Brain pericyte (primary cell): ENCODE measurements at places on chromosomes 13 and 19.

GRCh38 chr13:43240278-43240677 lies 216.9 kb downstream of the DNAJC15 start:
- no peak for DNase-seq

DNA sequence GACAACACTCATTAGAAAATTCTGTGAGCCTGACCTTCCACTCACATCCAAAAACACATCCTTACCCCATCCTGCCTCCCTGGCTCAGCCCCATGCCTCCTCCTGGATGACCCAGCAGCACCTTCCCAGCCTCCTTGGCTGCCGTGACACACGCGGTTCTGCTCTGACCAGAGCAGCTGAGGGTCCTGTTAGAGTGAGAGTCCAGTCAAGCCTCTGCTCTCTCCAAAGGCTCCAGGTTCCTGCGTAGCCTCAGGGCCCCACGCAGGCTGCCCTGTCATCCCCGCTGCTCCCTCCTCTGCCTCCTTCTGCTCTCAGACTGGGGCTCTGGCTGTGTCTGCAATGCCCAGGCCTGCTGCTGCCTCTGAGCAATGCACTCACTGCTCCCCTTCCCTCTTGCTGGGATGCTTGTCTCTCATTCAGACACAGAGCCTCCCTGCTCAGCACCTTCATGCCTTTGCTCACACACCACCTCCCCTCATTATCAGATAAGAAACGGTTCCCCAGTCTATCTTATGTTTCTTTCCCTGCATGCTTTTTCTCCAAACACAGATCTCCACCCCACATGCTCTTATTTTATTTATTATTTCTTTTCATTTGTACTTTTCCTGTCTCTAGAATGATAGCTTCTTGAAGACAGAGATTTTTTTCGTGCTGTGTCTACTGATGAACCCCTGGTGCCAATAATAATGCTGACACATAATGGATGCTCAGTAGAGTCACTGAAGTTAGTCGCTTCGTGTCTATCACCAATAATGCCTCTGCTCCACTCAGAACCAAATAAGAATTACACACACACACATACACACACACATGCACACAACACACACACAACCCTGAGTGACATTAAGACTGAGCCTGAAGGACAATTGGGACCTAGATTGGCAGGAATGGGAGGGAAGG lies 10.2 kb upstream of the SIGLEC6 start:
- no peak for DNase-seq

GRCh38 chr13:93769607-93770006 lies 543.0 kb downstream of the GPC6 start:
- DNase-seq, result no peak

DNA sequence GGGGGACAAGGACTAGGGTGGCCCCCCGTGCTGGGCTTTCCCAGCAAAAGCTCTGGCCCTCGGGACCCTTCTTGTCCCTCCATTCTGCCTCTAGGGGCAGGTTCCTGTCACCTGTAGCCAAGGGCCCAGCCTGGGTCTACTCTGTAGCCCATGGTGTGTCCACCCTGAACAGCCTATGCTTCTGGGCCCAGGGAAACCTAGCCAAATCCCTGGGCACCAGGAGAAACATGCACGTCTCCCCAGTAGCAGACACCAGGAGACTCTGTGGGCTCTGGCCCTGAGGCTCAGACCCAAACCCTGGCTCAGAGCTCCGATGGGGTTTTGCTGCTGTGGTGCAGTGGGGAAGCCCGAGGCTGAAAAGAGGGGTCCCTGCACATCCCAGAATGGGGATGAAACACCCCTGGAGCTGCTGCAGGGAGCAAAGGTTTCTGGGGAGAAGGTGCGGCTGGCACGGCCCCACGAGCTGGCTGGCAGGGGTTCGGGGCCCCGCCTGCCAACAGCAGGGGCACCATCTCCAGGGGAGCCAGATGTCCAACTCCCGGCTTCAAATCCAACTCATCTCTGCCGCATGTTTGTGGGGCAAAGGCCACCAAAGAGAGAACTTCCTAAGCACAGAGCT lies 18.2 kb downstream of the CEBPG start:
- DNase-seq, result no peak

GRCh38 chr13:58633226-58633625 lies 1001.7 kb downstream of the PCDH17 start:
- DNase-seq, result no peak
